ENCODE measurements at places on chromosomes 2 and 18.

GRCh38 chr2:216281316-216281715 is 91.0 kb downstream of the MARCHF4 start:
- DNase-seq = peak; percentile 31

- DNase-seq = no peak
Observed at GRCh38 chr2:128012698-128013097, 15.2 kb downstream of the SAP130 start.

DNA sequence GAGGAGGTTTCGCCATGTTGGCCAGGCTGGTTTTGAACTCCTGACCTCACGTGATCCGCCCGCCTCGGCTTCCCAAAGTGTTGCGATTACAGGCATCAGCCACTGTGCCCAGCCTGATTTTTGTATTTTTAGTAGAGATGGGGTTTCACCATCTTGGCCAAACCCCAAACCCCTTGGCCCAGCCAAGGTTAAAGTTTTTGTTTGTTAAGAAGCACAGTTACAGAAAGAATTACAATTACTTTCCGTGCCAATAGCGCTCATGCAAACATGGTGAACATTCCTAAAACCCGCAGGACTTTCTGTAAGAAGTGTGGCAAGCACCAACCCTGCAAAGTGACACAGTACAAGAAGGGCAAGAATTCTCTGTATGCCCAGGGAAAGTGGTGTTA is 26.1 kb downstream of the ITSN2 start:
- DNase-seq = no peak

GRCh38 chr2:132813422-132813821 is 143.4 kb upstream of the LYPD1 start:
- DNase-seq = no peak

- peak; percentile 68 for DNase-seq
Observed at GRCh38 chr2:105256431-105257047, 15.0 kb downstream of the GPR45 start.
